ENCODE measurements at places on chromosomes 5 and 9. TPM values are rescaled to one million over a fixed set of nuclear protein-coding genes. Genes with fewer than 3 reads are reported as not detected.
A peak's percentile ranks its signal among the peaks of the same experiment; 100 is the strongest.

- peaks cover 3% of the 10 kb centered on the region for H3K4me1 ChIP-seq
- no peak overlapping the region for H3K27ac ChIP-seq
- H3K27me3 ChIP-seq = peaks cover 26% of the 10 kb centered on the region
- no peak for DNase-seq
Observed at GRCh38 chr9:90855208-90855902, 53.7 kb downstream of the SYK start.

DNA sequence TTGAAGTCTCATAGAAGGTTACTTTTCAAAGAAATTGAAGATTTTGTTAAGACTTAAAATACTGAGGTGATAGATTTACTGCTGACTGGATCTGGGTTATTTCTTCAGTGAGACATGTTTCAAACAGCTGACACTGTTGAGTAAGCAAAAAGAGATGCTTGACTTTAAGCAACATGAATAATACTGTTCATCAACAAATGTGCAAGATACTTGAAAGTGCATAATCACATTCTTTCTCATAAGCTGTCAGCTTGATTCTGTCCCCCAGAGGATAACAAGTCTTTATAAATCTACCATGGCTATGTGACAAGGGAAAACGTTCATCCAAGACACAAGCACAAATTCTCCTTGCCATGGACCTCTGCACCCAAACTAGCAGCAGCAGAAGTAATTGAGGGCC lies 260.1 kb upstream of the CDH18 start:
- H3K4me1 ChIP-seq = no peaks in the 10 kb centered on the region
- no peak overlapping the region for H3K27ac ChIP-seq
- H3K4me3 ChIP-seq = no peak overlapping the region
- DNase-seq = no peak
- no peaks in the 10 kb centered on the region for H3K36me3 ChIP-seq

DNA sequence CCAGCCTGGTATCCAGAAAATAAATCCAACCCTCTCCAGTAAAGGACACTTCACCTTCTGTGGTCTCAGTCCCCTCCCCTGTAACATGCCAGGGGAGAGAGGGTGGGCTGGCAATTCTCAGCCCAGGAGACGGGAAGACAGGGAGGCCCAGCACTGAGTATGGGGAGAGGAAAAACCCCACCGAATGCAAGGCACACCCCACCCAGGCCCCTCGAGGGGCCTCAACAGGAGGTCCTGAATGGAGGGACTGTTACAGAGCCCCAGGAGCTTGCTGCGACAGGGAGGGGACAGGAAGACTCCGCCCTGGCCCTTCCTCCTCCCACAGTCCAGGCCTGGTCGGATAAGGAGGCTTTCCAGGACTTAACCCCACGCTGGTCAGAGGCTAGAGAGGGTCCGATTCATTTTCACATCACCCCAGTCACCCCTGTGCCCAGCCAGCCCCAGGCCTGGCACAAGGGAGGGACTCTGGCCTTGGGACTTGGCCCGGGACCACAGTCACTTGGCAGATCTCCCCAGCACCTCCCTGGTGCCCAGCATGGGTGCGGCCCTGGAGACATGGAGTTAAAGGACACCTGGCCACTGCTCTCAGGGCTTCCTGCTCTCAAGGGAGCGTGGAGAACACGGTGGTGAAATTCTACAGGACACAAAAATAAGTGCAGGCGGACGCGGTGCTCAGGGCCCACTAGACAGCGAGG lies 44.9 kb upstream of the STXBP1 start:
- H3K4me1 ChIP-seq = peaks cover 70% of the 10 kb centered on the region
- DNase-seq = no peak
- H3K27ac ChIP-seq = peak overlapping the region; percentile 67
- peaks cover 40% of the 10 kb centered on the region for H3K36me3 ChIP-seq

- H3K4me3 ChIP-seq = no peak overlapping the region
- no peak overlapping the region for H3K27ac ChIP-seq
- H3K36me3 ChIP-seq = peaks cover 4% of the 10 kb centered on the region
- DNase-seq = no peak
Observed at GRCh38 chr5:91301106-91301846, 81.8 kb downstream of the ARRDC3 start.

The ZDHHC12 gene
- 81.5 TPM for total RNA-seq

Measured in activated CD4-positive, alpha-beta memory T cell treated with anti-CD3 and anti-CD28 coated beads, Interleukin-2, amount 10 ng/mL, durations not matched to agents 7 days and 5 days (primary cell).